ENCODE measurements at places on chromosomes 1 and 21.

GRCh38 chr1:208251911-208252835 lies 8.0 kb upstream of the PLXNA2 start:
- no peak for DNase-seq

DNA sequence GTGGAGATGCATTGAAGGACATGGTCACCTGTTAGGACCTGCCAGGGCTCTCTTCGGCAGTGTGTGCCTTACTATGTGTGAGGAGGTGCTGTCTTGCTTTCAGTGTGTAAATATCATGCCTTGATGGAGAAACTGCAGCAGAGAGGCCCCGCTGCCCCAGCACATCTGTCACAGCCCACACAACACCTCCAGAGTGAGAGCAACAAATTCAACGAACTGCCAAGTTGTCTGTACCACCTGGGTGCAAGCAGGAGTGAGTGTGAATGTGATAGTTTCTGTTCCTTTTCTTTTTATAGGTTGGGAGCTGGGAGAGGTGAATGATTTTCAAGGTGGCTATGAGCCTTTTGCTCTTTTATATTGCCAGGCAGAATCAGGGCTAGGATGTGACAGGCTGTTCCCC lies 114.6 kb upstream of the KIAA0040 start:
- DNase-seq, result no peak

DNA sequence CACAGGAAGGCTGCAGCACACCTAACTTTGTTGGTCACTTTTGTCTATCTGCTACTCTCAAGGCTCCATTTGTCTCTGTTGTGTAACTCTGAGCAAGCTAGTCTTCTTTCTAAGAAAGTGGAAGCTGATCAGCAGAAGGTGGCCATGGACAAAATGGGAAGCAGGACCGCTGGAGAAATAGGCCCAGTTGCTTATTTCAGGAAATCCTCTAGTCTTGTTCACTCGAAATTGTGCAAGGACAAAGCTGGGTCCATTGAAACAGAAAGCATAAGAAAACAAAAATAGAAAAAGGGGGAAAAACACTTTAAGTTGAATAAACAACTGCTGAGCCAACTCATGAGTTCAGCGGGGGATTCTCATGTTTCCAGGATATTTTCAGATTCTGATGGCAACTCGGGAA lies 150.1 kb downstream of the PBX1 start:
- DNase-seq, result no peak

DNA sequence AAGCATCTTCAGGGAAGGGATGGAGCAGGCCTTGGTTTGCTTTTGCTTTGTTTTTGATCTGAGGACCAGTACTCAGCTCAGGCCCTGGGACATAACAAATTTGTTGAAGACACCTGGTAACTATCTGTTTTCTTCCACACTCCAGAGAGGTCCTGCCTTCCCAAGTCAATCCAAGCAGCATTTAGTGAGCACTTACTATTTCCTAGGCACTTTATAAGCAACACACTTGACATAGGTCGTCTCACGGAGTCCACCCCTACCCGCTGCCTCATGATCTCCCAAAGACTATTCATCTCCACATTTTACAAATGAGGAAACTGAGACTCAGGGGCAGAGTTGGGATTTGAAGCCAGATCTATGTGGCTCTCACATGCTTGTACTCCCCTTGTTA lies 14.4 kb upstream of the EPHA2 start:
- no peak for DNase-seq

- no peak for DNase-seq
Observed at GRCh38 chr1:238961790-238962189, 424.6 kb upstream of the CHRM3 start.

DNA sequence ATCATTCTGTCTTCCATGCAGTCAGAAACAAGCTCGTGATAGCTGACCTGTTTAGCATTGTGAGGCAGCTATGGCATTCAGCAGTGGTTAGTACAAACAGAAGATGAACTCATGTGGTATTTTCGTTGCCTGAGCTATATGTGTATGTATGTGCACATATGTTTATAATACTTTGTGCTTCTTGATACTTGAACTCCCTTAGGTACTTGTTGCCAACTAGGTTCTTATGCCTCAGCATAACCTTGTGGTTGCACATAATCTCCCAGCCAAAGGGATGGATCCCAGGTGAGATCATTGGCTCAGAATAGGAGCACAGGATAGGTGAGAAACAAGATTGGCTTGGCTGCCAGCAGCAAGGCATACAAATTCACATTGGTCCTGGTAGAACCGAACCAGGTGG lies 86.1 kb downstream of the VPS26C start:
- no peak for DNase-seq

GRCh38 chr1:50873458-50874187 lies 86.4 kb downstream of the FAF1 start:
- DNase-seq, result peak; percentile 22

- DNase-seq, result no peak
Observed at GRCh38 chr1:223041481-223041880, 101.6 kb downstream of the TLR5 start.

- no peak for DNase-seq
Observed at GRCh38 chr1:2975466-2976179, 45.6 kb upstream of the ACTRT2 start.

DNA sequence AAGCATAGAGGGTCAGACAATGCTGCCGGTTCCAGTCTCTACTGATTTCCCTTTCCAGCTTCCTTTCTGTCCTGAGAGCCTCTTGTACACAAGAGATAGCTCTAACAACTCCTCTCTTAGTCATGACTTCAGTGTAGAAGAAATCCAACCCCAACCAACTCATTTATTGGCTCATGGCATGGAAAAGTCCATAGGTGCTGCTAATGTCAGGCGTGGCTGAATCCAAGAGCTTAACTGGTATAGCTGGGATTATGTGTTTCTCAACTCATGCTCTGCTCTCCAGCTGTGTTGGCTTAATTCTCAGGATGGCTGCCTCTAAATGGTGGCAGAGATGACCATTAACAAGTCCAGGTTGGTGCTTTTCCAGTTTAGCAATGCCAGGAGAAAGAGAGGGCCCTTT lies 12.4 kb upstream of the THRAP3 start:
- no peak for DNase-seq

GRCh38 chr1:44033756-44034155 lies 2.5 kb upstream of the SLC6A9 start:
- no peak for DNase-seq

GRCh38 chr1:32066489-32066873 lies 6.3 kb upstream of the TMEM39B start:
- no peak for DNase-seq

DNA sequence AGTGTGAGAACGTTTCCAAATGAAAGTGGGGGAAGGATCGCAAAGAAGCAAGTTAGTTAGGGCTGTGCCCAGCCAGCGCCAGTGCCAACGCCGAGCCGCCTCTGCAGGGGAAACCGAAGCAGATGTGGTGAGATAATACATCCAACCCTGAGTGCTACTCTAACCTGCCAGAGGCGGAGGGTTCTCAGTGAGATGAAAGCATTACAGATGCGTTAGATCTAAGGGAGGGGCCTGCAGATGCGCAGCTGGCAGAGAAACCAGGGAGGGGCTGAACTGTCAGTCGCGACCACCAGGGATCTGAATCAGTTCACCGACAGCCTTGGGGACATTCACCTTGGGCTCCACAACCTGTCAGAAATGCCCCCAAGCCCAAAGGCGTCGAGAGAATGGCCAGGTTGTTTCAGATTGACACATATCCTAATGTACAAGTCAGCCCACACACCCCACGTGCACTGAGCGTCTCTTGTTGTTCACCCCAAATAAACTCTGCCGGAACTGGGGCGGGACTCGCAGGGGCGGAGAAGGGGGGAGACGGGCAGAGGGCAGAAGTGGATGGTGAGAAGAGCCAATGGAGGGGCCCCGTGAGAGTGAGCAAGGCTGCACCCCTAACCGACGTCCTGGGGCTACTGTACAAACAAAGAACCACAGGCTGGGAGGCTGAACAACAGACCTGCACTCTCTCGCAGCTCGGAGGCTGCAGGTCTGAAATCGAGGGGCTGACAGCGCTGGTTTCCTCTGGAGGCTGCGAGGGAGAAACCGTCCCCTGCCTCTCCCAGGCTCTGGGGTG lies 8.7 kb upstream of the UMODL1 start:
- DNase-seq, result peak; percentile 70

GRCh38 chr1:25694167-25695007 lies 77.8 kb downstream of the MAN1C1 start:
- DNase-seq, result no peak

DNA sequence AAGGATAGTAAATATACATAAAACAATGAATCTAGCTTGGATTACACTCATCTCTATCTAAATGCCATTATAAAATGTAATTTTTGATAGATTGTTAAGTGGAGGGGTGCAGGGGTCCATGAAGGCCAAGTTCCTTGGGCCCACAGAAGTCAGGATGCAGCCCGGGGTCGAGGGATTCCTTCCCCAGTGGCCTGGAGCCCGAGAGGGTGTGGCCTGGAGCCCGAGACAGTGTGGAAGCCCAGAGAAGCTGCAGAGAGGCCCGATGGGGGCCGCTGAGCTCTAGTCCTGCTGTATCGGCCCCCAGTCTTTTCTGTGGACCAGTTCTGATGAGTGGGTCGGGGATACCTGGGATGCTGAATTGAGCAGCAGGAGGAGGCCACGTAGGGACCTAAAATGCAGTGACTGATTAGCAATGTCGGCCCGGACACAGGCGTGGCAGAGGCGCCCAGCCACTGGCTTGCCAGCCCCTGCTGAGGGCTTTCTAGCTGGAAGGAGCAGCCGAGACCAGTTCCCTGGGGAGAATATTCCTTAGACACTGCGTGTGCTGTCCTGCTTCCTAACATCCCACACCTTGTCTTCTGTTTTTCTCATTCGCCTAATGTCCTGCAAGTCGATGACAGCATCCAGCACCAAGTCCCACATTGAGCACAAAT lies 38.9 kb downstream of the UMODL1 start:
- no peak for DNase-seq

Measured in GM12891 (cell line).